ENCODE measurements at places on chromosomes 13 and 19.

- H3K4me1 ChIP-seq: peaks cover 28% of the 10 kb centered on the region
- no peak for DNase-seq
- H3K27ac ChIP-seq: no peak overlapping the region
- peaks cover 14% of the 10 kb centered on the region for H3K27me3 ChIP-seq
Measured at GRCh38 chr19:29393915-29394460, 131.8 kb upstream of the VSTM2B start.

DNA sequence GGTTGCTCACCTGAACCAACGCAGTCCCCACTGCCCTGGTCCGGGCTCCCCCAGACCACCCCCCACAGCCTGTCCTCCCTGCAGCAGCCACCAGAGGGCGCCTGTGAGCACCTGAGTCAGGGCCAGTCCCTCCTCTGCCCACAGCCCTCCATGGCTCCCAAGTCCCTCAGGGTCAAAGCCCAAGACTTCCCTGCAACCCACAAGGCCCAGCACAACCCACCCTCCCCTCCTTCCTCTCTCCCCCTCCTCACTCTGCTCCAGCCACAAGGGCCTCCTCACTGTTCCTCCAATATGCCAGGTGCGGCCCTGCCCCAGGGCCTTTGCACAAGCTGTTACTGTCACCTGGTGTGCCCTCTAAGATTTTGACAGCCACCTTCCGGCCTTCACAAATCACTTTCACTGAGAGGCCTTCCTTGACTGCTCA is 10.9 kb downstream of the GNA15 start:
- no peaks in the 10 kb centered on the region for H3K4me1 ChIP-seq
- H3K4me3 ChIP-seq: no peak overlapping the region
- H3K27me3 ChIP-seq: peaks cover 20% of the 10 kb centered on the region
- peak; percentile 51 for DNase-seq
- H3K27ac ChIP-seq: no peak overlapping the region

DNA sequence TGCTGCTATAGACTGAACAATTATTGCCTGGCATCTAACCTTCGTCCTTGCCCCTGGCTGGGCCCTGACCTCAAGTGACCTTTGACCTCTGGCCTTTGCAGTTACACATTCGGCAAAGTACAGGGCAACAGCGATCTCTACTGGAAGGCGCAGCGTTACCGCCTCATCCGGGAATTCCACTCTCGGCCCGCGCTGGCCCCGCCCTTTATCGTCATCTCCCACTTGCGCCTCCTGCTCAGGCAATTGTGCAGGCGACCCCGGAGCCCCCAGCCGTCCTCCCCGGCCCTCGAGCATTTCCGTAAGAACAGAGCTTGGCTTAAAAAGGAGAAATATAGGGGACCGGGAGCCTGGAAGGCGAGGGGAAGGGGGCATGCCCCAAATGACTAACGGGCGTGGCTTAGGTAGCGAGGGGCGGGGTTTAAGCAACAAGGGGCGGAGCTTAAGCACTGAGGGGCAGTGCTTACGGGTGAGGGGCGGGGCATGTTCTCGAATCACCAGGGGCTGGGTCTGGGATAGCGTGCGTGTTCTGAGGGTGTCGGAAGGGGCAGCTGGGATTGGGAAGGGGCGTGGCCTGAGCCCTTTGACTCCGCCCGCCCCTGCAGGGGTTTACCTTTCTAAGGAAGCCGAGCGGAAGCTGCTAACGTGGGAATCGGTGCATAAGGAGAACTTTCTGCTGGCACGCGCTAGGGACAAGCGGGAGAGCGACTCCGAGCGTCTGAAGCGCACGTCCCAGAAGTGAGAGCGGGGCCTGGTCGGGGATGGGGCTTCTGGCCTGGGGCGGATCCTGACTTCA is 52.7 kb downstream of the TRPM4 start:
- H3K4me1 ChIP-seq: peaks cover 9% of the 10 kb centered on the region
- H3K4me3 ChIP-seq: peak overlapping the region; percentile 40
- H3K27me3 ChIP-seq: no peaks in the 10 kb centered on the region
- no peak overlapping the region for H3K27ac ChIP-seq

GRCh38 chr13:79543883-79544282 is 62.9 kb downstream of the NDFIP2 start:
- H3K27me3 ChIP-seq: no peaks in the 10 kb centered on the region
- H3K4me3 ChIP-seq: no peak overlapping the region
- H3K27ac ChIP-seq: peak overlapping the region; percentile 41
- H3K36me3 ChIP-seq: no peaks in the 10 kb centered on the region

GRCh38 chr19:2199861-2200623 is 36.1 kb downstream of the PLEKHJ1 start:
- no peak overlapping the region for H3K27ac ChIP-seq
- H3K4me1 ChIP-seq: no peaks in the 10 kb centered on the region
- peaks cover 19% of the 10 kb centered on the region for H3K36me3 ChIP-seq
- no peaks in the 10 kb centered on the region for H3K27me3 ChIP-seq
- DNase-seq: no peak
- H3K4me3 ChIP-seq: no peak overlapping the region

DNA sequence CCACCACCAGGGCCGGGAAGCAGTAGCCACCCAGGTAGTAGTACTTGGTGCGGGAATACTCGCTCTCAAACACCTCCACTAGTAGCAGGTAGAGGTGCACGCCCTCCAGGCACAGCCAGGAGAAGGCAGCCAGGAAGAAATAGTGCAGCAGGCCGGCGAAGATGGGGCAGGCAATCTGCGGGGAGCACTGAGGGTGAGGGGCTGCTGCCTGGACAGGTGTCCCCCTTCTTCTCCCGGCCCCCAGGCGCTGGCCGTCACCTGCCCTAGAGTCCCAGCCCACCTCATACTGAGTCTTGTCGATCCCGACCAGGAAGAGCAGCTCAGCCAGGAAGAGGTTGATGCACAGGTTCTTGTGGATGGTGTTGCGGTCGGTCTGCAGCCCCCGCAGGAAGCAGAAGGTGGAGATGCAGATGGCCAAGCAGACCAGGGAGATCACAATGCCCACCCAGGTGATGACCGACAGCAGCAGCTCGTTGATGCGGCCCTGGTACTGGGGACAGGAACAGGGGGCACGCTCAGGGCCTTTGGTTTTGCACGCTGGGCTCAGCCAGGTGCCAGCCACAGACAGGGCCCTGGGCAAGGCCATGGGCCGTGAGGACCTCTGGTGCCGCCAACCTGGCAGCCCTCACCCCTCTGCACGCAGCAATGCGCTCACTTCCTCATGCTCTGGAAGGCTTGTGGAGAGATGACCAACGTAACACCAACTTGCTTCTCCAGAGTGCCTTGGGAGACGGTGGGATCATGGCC is 20.8 kb upstream of the ASF1B start:
- H3K27me3 ChIP-seq: no peaks in the 10 kb centered on the region
- H3K4me1 ChIP-seq: no peaks in the 10 kb centered on the region
- no peak overlapping the region for H3K27ac ChIP-seq
- H3K4me3 ChIP-seq: no peak overlapping the region

DNA sequence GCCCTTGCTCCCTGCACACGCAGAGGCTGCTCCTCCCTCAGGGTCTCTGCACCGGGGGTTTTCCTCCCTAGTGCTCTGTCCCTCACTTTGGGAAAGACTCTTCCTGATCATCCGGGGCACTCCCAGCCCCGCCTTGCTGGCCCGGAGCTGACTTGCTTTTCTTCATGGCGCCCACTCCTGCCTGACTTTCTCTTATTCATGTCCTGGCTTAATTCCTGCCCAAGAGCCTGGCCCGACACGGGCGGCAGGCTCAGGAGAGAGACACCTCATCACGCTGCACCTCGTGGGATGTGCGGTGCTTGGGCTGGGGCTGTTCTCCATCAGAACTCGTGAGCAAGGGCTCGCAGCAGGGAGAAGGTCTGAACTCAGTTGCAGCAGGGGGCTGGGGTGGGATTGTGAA is 11.8 kb upstream of the PLA2G4C start:
- no peak for DNase-seq
- H3K4me3 ChIP-seq: no peak overlapping the region
- peaks cover 56% of the 10 kb centered on the region for H3K36me3 ChIP-seq
- no peak overlapping the region for H3K27ac ChIP-seq
- H3K27me3 ChIP-seq: no peaks in the 10 kb centered on the region

DNA sequence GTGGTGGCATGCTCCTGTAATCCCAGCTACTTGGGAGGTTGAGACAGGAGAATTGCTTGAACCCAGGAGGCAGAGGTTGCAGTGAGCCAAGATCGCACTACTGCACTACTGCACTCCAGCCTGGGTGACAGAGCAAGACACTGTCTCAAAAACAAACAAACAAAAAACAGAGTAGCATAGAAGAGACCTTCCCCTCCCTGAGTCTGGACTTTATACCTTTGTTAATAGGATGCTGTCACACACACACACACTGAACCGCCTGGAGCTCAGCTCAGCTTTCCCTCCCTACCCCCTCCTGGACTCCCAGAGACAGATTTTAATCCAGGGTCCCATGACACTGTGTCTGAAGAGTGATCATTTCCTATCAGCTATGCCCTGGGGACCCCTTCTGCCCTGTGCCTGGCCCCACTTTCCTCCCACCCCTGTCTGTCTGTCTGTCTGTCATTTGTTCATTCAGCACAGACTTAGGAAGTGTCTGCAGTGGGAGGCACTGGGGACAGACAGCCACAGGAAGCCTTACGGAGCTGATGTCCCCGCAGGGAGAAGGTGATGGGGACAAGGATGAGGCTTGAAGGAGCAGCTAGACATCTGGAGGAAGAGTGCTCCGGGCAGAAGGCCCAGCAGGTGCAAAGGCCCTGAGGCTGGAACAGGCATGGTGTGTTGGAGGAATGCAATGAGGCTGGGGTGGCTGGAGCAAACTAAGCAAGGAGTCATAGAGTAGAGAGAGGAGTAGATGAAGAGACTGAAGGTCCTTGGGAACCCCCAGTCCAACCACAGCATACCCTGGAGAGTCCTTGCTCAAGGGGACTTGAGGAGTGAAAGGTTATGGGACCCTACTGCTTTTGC is 4.9 kb downstream of the CERS4 start:
- peaks cover 20% of the 10 kb centered on the region for H3K4me1 ChIP-seq
- no peak overlapping the region for H3K4me3 ChIP-seq
- H3K36me3 ChIP-seq: peaks cover 23% of the 10 kb centered on the region
- no peaks in the 10 kb centered on the region for H3K27me3 ChIP-seq
- H3K27ac ChIP-seq: peak overlapping the region; percentile 43

- H3K4me1 ChIP-seq: peaks cover 22% of the 10 kb centered on the region
- peaks cover 3% of the 10 kb centered on the region for H3K27me3 ChIP-seq
- H3K4me3 ChIP-seq: no peak overlapping the region
- H3K27ac ChIP-seq: peak overlapping the region; percentile 83
Measured at GRCh38 chr13:49308097-49308875, 60.6 kb downstream of the CDADC1 start.

GRCh38 chr19:48870048-48870447 is 1.6 kb upstream of the PLEKHA4 start:
- H3K4me3 ChIP-seq: no peak overlapping the region
- no peaks in the 10 kb centered on the region for H3K27me3 ChIP-seq
- H3K27ac ChIP-seq: no peak overlapping the region
- DNase-seq: no peak
- peaks cover 18% of the 10 kb centered on the region for H3K36me3 ChIP-seq
- H3K4me1 ChIP-seq: peaks cover 46% of the 10 kb centered on the region

DNA sequence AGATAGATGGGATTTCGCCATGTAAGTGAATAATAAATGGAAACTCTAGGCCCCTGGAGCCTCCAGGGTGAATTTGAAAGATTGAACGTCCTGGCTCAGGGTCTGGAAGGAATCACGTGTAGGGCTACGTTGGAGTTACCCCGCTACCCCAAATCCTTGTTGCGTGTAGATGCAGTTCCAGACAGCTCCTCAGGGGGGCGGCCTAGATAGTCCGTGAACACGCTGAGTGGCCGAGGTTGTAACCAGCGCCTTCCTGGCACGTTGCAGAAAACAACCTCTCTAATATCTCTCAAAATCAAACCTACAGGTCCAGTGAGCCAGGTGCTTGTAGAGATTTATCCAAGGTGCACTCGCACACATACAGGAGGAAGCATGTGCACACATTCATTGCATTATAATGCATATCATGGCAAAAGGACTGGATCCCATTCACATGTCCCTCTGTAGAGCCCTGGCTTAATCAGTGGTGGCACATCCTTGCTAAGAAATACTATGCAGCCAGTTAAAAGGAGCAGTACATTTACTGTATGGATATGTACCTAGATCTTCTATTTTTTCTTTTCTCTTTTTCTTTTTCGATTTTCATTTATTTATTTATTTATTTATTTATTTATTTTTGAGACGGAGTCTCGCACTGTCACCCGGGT is 2.5 kb upstream of the KEAP1 start:
- DNase-seq: no peak
- H3K36me3 ChIP-seq: no peaks in the 10 kb centered on the region
- H3K27me3 ChIP-seq: no peaks in the 10 kb centered on the region
- H3K27ac ChIP-seq: no peak overlapping the region
- peaks cover 11% of the 10 kb centered on the region for H3K4me1 ChIP-seq
- peak overlapping the region; percentile 46 for H3K4me3 ChIP-seq

- no peak overlapping the region for H3K27ac ChIP-seq
- DNase-seq: no peak
- no peak overlapping the region for H3K4me3 ChIP-seq
- H3K27me3 ChIP-seq: no peaks in the 10 kb centered on the region
- H3K4me1 ChIP-seq: no peaks in the 10 kb centered on the region
Measured at GRCh38 chr13:113507505-113508345, 17.2 kb upstream of the DCUN1D2 start.

DNA sequence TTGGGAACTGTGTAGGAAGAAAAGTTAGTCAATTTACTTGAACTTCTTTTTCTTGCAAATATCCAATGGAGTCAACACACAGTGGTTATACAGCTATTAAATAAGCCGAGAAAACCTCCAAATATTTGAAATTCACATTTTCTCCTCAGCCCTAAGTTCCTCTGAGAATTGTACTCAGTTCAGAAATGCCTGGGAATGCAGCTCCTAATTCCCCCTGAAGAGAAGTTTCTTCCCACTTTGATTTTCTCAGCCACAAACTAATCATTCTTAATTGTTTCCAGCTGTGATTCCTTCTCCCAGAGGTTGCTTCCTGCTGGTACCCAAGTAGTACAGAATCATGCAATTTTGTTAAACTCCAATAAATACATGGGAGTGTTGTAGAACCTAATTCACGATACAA is 246.1 kb upstream of the MIR17HG start:
- no peaks in the 10 kb centered on the region for H3K27me3 ChIP-seq
- no peak overlapping the region for H3K4me3 ChIP-seq
- H3K27ac ChIP-seq: peak overlapping the region; percentile 49
- no peaks in the 10 kb centered on the region for H3K36me3 ChIP-seq
- no peak for DNase-seq
- H3K4me1 ChIP-seq: peaks cover 8% of the 10 kb centered on the region

DNA sequence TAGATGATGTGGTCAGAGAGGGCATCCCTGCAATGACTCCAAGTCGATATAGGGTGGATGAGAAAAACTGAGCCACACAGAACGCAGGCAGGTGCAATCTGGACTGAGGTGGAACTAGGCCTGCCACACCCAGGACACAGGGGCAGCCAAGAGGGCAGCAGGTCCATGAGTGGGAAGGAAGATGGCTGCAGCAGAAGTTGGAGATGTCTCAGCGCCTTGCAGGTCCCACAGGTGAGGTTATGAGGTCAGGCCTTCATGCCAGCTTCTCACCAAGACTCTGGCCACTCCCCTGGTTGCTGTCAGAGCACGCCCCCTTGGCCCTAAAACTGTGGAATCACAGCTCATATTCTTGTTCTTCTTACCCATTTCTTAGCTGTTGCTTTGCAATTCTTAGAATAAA is 147.7 kb upstream of the VSTM2B start:
- no peaks in the 10 kb centered on the region for H3K36me3 ChIP-seq
- H3K4me1 ChIP-seq: no peaks in the 10 kb centered on the region
- no peak overlapping the region for H3K4me3 ChIP-seq
- no peak overlapping the region for H3K27ac ChIP-seq
- DNase-seq: no peak

- H3K4me3 ChIP-seq: no peak overlapping the region
- H3K27me3 ChIP-seq: no peaks in the 10 kb centered on the region
- no peaks in the 10 kb centered on the region for H3K36me3 ChIP-seq
- no peak for DNase-seq
- peaks cover 87% of the 10 kb centered on the region for H3K4me1 ChIP-seq
- peak overlapping the region; percentile 99 for H3K27ac ChIP-seq
Measured at GRCh38 chr13:30867089-30867669, 38.9 kb upstream of the MEDAG start.

- peaks cover 17% of the 10 kb centered on the region for H3K4me1 ChIP-seq
- no peaks in the 10 kb centered on the region for H3K36me3 ChIP-seq
- no peak for DNase-seq
- peaks cover 3% of the 10 kb centered on the region for H3K27me3 ChIP-seq
Measured at GRCh38 chr19:32130332-32130731, 215.1 kb upstream of the ZNF507 start.

Data from mesothelial cell of epicardium (in vitro differentiated cells).